ENCODE measurements at places on chromosomes 13 and 19.

GRCh38 chr19:1451916-1452801, 2.2 kb downstream of the APC2 start:
- H3K4me1 ChIP-seq, result peaks cover 30% of the 10 kb centered on the region
- H3K36me3 ChIP-seq, result no peaks in the 10 kb centered on the region
- H3K4me3 ChIP-seq, result no peak overlapping the region

GRCh38 chr13:97339019-97339987, 94.7 kb upstream of the RAP2A start:
- peaks cover 2% of the 10 kb centered on the region for H3K4me1 ChIP-seq
- DNase-seq, result no peak
- H3K27me3 ChIP-seq, result no peaks in the 10 kb centered on the region

GRCh38 chr13:59970847-59971246, 192.9 kb downstream of the DIAPH3 start:
- DNase-seq, result no peak
- H3K36me3 ChIP-seq, result peaks cover 4% of the 10 kb centered on the region

GRCh38 chr13:91745967-91746366, 347.5 kb downstream of the GPC5 start:
- no peaks in the 10 kb centered on the region for H3K36me3 ChIP-seq
- no peak for DNase-seq
- no peak overlapping the region for H3K27ac ChIP-seq
- no peak overlapping the region for H3K4me3 ChIP-seq
- H3K4me1 ChIP-seq, result no peaks in the 10 kb centered on the region

DNA sequence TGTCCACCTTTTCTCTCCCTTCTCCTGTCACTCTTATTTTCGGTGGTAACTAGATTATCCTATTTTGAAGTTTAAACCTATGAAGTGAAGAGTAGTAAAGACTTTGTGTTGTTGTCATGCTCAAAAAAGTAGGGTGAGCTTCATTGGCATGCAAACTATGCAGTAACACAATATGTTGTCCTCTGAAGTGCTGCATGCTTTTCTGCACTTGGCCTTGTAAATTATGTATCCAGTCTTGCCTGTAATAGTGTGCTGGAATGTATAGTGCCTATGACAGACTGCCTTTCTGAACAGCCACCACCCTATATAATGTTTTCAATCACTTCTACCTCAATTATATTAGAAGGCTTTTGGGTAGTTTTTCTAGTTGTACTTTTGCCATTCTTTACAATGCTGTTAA, 1198.2 kb upstream of the PCDH20 start:
- no peaks in the 10 kb centered on the region for H3K4me1 ChIP-seq
- no peak overlapping the region for H3K4me3 ChIP-seq
- no peaks in the 10 kb centered on the region for H3K27me3 ChIP-seq
- H3K36me3 ChIP-seq, result no peaks in the 10 kb centered on the region
- DNase-seq, result no peak
- H3K27ac ChIP-seq, result no peak overlapping the region

GRCh38 chr13:101917833-101918661, 465.6 kb downstream of the ITGBL1 start:
- H3K27me3 ChIP-seq, result peaks cover 95% of the 10 kb centered on the region
- peak; percentile 40 for DNase-seq
- no peak overlapping the region for H3K4me3 ChIP-seq
- no peak overlapping the region for H3K27ac ChIP-seq
- H3K36me3 ChIP-seq, result no peaks in the 10 kb centered on the region

DNA sequence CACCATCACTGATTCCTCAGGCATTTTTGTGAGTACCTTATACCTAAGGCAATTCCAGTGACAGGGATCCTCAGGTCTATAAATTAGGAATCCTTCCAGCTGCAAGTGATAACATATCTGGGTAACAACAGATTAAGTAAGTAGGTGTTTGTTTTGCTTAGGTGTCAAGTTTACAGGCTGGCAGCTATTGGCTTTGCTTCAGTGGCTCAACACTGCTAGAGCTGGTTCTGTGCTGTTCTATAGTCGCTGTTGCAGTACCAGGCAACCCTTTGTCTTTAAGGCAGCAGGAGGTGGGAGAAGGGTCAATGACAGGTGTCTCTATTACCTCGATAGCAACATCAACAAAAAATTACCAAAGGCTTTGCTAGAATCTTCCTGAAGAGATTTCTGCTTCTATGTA, 27.0 kb downstream of the SLC10A2 start:
- DNase-seq, result no peak
- no peaks in the 10 kb centered on the region for H3K36me3 ChIP-seq

DNA sequence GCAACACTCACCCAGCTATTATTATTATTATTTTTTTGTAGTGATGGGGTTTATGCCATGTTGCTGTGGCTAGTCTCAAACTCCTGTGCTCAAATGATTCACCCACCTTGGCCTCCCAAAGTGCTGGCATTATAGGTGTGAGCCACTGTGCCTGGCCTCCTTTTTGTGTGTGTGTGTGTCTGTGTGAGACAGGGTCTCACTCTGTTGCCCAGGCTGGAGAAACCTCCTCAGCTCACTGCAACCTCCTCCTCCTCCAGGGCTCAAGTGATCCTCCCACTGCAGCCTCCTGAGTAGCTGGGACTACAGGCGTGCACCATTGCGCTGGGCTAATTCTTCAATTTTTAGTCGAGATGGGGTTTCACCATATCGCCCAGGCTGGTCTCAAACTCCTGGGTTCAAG, 3.6 kb upstream of the MYDGF start:
- H3K4me1 ChIP-seq, result peaks cover 3% of the 10 kb centered on the region
- H3K27me3 ChIP-seq, result no peaks in the 10 kb centered on the region
- no peak overlapping the region for H3K4me3 ChIP-seq
- H3K27ac ChIP-seq, result no peak overlapping the region
- no peak for DNase-seq
- no peaks in the 10 kb centered on the region for H3K36me3 ChIP-seq

GRCh38 chr13:26377038-26377437, 123.1 kb downstream of the CDK8 start:
- no peaks in the 10 kb centered on the region for H3K36me3 ChIP-seq
- no peaks in the 10 kb centered on the region for H3K27me3 ChIP-seq
- peak; percentile 69 for DNase-seq
- H3K27ac ChIP-seq, result no peak overlapping the region
- no peak overlapping the region for H3K4me3 ChIP-seq
- peaks cover 4% of the 10 kb centered on the region for H3K4me1 ChIP-seq

GRCh38 chr13:23766283-23766682, 122.9 kb downstream of the MIPEP start:
- H3K4me3 ChIP-seq, result no peak overlapping the region
- DNase-seq, result no peak
- no peak overlapping the region for H3K27ac ChIP-seq
- no peaks in the 10 kb centered on the region for H3K36me3 ChIP-seq

All from neural progenitor cell (in vitro differentiated cells).